ENCODE measurements at places on chromosomes 7 and 10.

- H3K27me3 ChIP-seq, result no peaks in the 10 kb centered on the region
- H3K4me1 ChIP-seq, result peaks cover 51% of the 10 kb centered on the region
- no peak for DNase-seq
- no peak overlapping the region for H3K27ac ChIP-seq
These were observed 9.1 kb downstream of the CELF2 start for GRCh38 chr10:11026773-11027172.

DNA sequence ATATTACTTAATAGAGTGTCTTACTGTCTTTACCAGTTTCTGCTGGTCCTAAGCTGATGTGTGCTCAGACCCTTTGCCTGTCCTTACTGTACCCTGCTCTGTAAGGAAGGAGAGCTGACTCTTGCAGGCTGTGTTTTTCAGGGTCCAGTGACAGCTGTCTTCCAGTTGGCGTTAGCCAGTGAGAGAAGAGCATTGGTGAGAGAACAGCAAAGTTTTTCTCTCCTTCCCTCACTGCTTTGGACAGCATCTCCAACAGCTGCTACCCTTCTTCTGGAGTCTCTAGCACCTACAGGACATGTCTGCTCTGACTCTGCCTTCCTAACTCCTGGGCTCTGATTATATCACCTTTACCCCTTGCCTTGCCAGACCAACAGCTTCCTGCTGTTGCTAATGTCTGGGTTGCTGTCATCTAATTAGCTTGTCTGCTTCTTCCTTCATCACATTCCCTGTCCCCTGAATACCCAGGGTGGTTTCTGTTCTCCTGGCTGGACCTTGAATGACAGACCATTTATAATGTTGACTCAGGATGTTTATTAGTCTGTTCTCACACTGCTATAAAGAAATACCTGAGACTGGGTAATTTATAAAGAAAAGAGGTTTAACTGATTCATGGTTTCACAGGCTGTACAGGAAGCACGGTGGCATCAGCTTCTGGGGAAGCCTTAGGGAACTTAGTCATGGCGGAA lies 23.5 kb upstream of the PANK1 start:
- peak overlapping the region; percentile 83 for H3K27ac ChIP-seq
- H3K36me3 ChIP-seq, result no peaks in the 10 kb centered on the region
- H3K27me3 ChIP-seq, result no peaks in the 10 kb centered on the region

DNA sequence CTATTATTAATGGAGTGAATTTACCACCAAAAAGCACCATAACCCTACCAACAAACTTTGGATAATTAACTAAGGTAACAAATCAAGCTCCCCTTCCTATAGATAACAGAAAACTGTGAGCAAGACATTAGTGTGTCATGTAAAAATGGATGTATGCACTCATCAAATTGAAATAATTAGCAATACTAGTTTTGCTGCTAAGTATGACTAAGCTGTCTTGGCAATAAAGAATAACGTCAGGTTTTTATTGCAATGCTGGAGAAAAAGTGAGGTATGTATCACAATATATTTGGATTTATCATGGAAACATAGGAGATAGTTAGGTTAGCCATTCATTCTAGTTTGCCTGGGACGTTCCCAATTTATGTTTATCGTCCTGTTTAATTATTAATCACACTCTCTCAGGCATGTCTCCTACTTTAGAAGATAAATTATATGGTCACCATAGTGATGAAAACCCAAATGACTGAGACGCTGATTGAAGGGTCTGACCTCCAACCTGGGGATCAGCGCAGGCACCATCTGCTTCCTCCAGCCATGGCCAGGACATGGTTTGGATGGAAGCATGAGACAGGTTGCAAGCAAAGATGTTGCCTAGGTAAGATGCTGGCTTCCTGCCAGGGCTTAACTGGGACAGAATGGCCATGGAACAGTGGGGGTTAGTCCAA lies 125.6 kb downstream of the FANK1 start:
- no peak overlapping the region for H3K4me3 ChIP-seq
- H3K27ac ChIP-seq, result no peak overlapping the region
- no peaks in the 10 kb centered on the region for H3K27me3 ChIP-seq
- H3K4me1 ChIP-seq, result no peaks in the 10 kb centered on the region
- H3K36me3 ChIP-seq, result peaks cover 52% of the 10 kb centered on the region

GRCh38 chr7:85851571-85852193 lies 664.8 kb upstream of the SEMA3D start:
- H3K36me3 ChIP-seq, result no peaks in the 10 kb centered on the region
- H3K4me1 ChIP-seq, result peaks cover 18% of the 10 kb centered on the region
- DNase-seq, result no peak

DNA sequence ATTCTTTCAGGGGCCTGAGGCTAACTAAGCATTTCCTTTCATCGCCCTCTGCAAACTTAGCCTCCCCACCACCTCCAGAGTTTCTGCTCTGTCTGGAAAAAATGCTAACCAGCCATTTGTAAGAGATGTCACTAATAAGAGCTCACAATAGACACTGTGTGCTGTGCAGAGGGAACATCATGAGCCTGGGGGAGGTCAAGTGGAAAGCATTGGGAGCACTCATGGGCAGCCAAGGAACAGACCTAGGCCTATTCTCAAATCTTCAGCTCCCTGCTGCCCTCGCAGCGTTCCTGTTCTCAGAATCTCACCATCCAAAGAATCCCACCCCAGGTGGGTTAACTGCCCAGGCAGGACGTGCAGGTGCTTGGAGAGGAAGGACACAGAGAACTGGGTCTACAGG lies 27.1 kb upstream of the GPAM start:
- H3K4me3 ChIP-seq, result no peak overlapping the region
- H3K27ac ChIP-seq, result no peak overlapping the region
- H3K4me1 ChIP-seq, result peaks cover 56% of the 10 kb centered on the region
- H3K27me3 ChIP-seq, result no peaks in the 10 kb centered on the region
- DNase-seq, result no peak
- no peaks in the 10 kb centered on the region for H3K36me3 ChIP-seq

DNA sequence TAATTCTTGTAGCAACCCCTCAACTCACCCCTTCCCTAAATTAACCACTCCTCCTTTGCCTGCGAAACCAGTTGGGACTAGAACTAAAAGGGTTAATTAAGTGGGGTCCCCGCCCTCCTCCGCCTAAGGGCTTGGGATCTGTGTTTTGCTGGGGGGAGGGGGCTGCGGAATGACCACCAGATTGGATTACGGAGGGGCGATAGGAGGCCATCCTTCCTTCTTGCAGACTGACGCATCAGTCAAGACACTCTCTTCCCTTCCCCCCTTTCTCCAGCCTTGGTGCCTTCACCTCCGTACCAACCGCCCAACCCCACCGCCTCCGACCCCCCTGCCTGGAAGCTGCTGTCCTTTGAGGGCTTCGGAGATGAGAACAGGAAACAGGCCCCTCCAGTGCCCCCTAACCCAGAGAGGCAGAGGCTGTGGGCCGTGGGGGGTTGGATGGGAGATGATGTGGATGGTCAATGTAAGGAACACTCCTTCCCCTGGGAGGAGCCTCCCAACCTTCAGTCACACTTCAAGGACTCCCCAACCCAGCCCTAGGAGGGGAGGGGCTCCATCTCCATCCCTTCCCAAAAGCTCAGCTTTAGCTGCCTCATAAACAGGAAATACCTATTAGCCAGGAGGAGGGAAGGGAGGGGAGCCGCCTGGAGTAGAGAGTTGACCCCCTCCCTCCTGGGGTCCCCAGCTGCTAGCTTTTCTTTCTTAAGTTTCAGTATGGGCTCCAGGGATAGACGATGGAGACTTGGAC lies 997 bp upstream of the LDB1 start:
- H3K4me1 ChIP-seq, result peaks cover 54% of the 10 kb centered on the region
- no peaks in the 10 kb centered on the region for H3K36me3 ChIP-seq
- H3K27me3 ChIP-seq, result no peaks in the 10 kb centered on the region
- DNase-seq, result peak; percentile 51
- peak overlapping the region; percentile 96 for H3K27ac ChIP-seq
- H3K4me3 ChIP-seq, result peak overlapping the region; percentile 93

DNA sequence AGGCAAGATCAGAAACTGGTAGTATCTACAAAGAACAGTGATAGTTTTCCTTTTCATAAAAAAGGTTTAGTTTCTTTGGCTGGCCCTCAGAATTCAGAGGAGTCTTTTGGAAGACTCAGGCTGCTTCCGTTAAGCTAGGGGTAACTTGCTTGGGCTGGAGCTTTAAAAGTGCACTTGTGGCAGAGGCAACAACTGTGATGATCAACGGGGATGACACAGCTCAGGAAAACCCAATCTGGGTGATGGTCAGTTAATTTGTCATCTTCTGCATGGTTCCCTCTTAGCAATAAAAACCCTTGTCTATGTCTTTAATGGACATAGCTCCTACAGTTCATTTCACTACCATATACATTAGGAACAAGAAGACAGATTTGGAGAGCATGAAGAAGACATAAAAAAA lies 46.7 kb downstream of the SGMS1 start:
- no peak overlapping the region for H3K27ac ChIP-seq
- DNase-seq, result no peak
- H3K4me1 ChIP-seq, result peaks cover 23% of the 10 kb centered on the region
- H3K36me3 ChIP-seq, result no peaks in the 10 kb centered on the region
- H3K4me3 ChIP-seq, result no peak overlapping the region

DNA sequence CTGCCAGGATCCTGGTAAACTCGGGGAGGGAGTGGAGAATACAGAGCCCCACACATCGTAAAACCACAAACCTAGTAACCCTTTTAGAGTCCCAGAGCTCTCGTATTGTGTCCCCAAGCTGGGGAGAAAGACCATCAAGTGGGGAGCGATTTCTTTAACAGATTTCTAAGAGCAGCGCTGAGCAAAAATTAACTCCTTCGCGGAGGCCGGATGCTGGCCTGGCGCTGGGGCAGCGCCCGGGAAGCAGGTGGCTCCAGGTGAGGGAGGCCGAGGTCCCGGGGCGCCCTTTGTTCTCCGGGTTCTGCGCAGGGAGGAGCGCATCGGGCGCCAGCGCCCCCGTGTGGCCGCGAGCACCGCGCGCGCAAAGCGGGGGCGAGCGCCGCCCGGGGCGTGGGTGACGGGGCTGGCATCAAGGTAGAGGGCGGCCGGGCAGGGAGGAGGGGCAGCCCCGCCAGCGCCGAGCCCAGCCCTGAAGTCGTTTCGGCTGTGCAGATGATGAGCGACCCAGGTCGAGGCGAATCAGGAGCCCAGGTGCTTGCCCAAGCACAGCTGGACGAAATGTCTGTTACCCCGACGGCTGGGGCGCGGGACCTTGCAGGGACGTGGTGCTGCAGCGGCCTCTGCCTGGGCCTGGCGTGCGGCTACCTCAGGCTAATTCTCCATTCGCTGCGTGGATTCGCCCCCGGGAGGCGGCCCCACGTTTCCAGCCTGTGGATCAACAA lies 10.4 kb upstream of the FGFR2 start:
- H3K36me3 ChIP-seq, result no peaks in the 10 kb centered on the region
- DNase-seq, result peak; percentile 59
- peaks cover 11% of the 10 kb centered on the region for H3K27me3 ChIP-seq
- no peak overlapping the region for H3K4me3 ChIP-seq
- no peak overlapping the region for H3K27ac ChIP-seq

GRCh38 chr7:28217143-28217542 lies 36.5 kb upstream of the JAZF1 start:
- no peaks in the 10 kb centered on the region for H3K36me3 ChIP-seq
- peaks cover 2% of the 10 kb centered on the region for H3K27me3 ChIP-seq
- no peaks in the 10 kb centered on the region for H3K4me1 ChIP-seq
- H3K27ac ChIP-seq, result no peak overlapping the region

DNA sequence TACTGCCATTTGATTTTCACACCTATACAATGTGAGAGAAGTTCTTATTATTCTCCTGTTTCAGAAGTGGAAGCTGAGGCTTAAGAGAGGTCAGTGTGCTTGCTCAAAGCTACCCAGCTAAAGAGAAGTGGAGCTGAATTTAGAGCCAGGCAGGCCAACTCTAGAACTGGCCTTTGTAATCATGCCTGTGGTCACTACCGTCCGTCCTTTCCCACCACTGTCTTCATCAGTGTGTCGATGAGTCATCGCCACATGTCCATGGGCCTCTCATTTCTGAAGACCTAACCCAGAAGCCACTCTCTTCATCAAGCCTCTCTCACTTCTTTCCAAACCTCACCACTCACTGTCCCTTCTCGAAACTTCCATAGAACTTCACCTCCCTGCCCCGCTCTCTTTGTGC lies 237.8 kb downstream of the KIAA1217 start:
- H3K4me1 ChIP-seq, result no peaks in the 10 kb centered on the region
- no peaks in the 10 kb centered on the region for H3K27me3 ChIP-seq
- H3K36me3 ChIP-seq, result no peaks in the 10 kb centered on the region

GRCh38 chr10:45424668-45425404 lies 50.8 kb downstream of the ALOX5 start:
- no peaks in the 10 kb centered on the region for H3K27me3 ChIP-seq
- DNase-seq, result no peak
- no peak overlapping the region for H3K4me3 ChIP-seq

DNA sequence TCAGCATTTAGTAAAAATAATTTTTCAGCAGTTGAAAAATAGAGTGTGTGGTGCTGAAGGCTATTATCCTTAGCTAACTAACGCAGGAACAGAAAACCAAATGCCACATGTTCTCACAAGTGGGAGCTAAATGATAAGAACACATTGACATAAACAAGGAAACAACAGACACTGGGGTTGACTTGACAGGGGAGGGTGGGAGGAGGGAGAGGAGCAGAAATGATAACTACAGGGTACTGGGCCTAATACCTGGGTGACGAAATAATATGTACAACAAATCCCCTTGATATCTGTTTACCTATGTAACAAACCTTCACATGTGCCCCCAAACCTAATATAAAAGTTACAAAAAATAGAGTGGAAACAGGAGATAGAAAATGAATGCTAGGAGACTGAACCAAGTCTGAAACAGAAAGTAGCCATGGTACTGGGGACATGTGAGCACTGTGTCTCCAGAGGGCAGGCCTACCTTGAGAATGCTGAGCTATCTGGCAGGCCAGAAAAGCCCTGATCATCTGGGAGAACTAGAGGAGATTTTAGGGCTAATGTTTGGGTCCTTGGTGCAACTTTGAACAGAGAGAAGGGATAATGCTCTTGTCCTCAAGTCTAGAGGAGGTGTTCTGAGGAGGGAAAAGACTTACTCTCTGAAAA lies 4.7 kb upstream of the EFCAB10 start:
- no peak for DNase-seq
- peaks cover 13% of the 10 kb centered on the region for H3K4me1 ChIP-seq
- H3K4me3 ChIP-seq, result no peak overlapping the region
- no peaks in the 10 kb centered on the region for H3K36me3 ChIP-seq
- H3K27ac ChIP-seq, result peak overlapping the region; percentile 73
- H3K27me3 ChIP-seq, result no peaks in the 10 kb centered on the region

- peaks cover 5% of the 10 kb centered on the region for H3K36me3 ChIP-seq
- H3K4me1 ChIP-seq, result peaks cover 35% of the 10 kb centered on the region
- no peaks in the 10 kb centered on the region for H3K27me3 ChIP-seq
- no peak for DNase-seq
These were observed 138.3 kb upstream of the FGFR2 start for GRCh38 chr10:121736315-121737130.

DNA sequence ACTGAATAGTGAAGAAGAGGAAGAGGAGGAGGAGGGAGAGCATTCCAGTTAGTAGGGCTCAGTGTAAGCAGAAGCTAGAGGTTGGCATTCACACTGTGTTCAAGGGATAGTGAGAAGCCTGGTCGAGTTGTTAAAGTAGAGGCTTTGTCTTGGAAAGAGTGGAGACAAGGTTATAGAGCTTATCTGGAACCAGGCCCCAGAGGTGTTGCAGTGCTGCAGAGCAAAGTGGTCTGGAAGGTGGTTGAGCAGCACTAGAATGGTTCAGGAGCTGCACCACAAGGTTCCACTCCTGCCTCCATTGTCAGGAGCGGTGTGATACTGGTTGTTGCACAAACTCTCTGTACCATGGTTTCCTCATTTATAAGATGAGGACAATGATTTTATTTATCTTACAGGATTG lies 8.8 kb upstream of the PCGF5 start:
- no peak overlapping the region for H3K27ac ChIP-seq
- no peaks in the 10 kb centered on the region for H3K36me3 ChIP-seq
- DNase-seq, result no peak
- H3K4me3 ChIP-seq, result no peak overlapping the region
- no peaks in the 10 kb centered on the region for H3K4me1 ChIP-seq

Measured in neural crest cell (in vitro differentiated cells).